ENCODE measurements at places on chromosomes 3 and 15.
A peak's percentile ranks its signal among the peaks of the same experiment; 100 is the strongest.

DNA sequence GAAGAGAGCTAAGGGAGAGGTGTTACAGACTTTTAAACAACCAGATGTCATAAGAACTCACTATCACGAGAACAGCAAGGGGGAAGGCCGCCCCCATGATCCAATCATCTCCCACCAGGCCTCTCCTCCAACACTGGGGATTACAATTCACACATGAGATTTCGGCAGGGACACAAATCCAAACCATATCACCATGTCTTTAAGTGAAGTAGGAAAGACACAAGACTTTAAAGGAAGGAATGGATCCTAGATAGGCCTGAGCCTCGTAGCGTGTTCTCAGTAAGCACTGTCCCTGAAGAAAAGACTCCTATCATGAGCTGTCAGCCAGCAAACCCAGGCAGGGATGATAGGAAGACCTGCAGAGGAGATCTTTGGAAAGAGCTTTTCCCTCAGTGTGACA, 15.1 kb upstream of the RPS27L start:
- DNase-seq: no peak

- DNase-seq: no peak
Measured at GRCh38 chr3:4771243-4771642, 208.0 kb upstream of the BHLHE40 start.

- DNase-seq: no peak
Measured at GRCh38 chr15:31857194-31857593, 173.1 kb upstream of the CHRNA7 start.

- DNase-seq: no peak
Measured at GRCh38 chr3:148778926-148779325, 48.7 kb upstream of the CPB1 start.

DNA sequence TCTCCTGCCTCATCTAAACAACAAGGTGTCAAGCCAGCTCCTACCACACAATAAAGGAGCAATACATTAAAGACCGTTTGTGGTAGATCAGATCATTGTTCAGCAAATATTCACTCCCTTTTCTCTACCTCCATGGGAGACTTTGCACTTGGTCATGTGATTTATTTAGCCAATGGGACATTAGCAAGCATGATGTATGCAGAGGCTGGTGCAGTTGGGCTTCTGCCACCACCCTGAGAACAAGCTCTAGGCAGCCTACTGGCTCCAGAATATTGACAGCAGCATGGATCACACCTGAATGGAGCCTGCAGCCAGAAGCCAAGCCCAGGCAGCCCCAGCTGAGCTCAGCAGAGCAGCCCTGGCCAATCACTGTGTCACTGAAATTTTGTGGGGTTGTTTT, 99.4 kb upstream of the UBE2E2 start:
- DNase-seq: no peak

GRCh38 chr3:173191611-173192010, 50.6 kb upstream of the SPATA16 start:
- DNase-seq: no peak

GRCh38 chr3:194011807-194012206, 124.1 kb upstream of the HES1 start:
- DNase-seq: no peak

GRCh38 chr15:28945626-28946230, 60.0 kb downstream of the APBA2 start:
- DNase-seq: no peak

DNA sequence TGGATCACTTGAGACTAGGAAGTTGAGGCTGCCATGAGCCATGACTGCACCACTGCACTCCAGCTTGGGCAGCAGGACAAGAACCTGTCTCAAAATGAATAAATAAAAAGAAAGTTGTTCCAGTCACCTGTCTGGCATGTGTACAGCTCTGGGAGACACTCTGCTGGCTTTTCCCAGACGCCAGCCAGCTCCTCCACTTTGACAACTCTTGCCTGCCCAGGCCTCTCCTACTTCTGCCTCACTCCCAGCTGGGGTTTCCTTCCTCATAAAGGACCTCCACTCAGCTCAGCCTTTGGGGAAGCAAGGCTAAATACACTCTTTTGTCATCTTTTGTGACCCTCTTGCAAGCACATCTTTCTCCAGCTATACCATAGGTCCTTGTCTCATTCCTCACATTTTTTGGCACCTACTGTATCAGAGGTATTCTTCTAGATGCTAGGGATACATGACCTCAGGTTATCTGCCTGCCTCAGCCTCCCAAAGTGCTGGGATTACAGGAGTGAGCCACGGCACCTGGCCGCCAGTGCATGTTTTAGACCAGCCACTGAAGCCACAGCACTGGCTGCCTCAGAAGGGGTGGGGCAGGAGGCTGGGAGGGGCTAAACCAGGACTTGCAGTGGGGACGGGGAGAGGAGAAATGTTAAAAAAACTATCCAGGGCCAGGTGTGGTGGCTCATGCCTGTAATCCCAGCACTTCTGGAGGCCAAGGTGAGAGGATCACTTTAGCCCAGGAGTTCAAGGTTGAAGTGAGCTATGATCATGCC, 10.0 kb upstream of the ELP6 start:
- DNase-seq: no peak

GRCh38 chr15:35624881-35625280, 78.9 kb upstream of the DPH6 start:
- DNase-seq: no peak

- no peak for DNase-seq
Measured at GRCh38 chr3:142863010-142863817, 25.7 kb downstream of the PCOLCE2 start.

GRCh38 chr15:33284336-33284735, 26.4 kb upstream of the RYR3 start:
- no peak for DNase-seq

DNA sequence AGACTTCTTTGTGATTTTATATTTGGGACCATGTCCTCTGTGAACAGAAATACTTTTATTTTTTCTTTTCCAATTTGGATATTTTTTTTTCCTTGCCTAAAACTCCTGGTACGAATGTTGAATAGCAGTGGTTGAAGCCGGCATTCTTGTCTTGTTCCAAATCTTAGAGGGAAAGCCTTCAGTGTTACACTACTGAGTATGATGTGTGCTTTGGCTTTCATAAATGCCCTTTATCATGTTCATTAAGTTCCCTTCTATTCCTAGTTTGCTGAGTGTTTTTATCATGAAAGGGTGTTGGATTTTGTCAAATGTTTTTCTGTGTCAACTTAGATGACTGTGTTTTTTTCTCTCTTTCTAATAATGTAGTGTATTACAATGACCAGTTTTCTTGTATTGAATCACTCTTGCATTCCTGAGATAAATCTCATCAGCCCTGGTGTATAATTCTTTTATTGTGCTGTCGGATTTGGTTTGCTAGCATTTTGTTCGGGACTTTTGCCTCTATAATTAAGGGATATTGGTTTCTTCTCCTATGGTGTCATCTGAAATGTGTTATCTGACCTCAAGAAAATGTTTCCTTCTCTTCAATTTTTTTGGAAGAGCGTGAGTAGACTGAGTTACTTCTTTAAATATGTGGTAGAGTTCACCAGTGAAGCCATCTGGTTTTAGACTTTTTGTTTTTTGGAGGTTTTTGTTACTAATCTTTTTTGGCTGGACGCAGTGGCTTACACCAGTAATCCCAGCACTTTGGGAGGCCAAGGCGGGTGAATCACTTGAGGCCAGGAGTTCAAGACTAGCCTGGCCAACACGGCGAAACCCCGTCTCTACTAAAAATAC, 33.3 kb downstream of the MAP1A start:
- DNase-seq: no peak

GRCh38 chr3:64019271-64019670, 4.0 kb downstream of the PSMD6 start:
- DNase-seq: no peak

DNA sequence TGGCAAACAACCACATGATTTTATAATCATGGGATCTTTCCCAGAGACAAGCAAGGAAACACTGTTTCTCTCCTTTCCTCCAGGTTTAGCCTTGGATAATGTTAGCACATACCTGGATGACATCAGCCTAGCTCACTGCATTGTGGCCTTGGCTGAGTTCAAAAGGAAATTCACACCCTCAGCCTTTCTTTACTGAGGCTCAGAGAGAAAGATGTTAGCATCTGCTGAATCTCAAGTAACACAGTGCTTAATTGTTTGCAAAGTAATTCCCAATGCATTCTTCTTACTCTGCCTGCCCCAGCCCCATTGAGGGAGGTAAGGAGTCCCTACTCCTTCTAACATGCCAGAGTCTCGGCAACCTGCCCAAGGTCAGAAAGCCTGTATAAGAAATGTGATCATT, 432.2 kb upstream of the LMCD1 start:
- DNase-seq: no peak

- DNase-seq: peak; percentile 11
Measured at GRCh38 chr3:137946356-137946973, 63.5 kb upstream of the CLDN18 start.

All from mucosa of gallbladder (tissue), 1 donor.